Naive B cell (primary cell): ENCODE measurements at places on chromosomes 1 and 21. TPM values are rescaled to one million over a fixed set of nuclear protein-coding genes. Genes with fewer than 3 reads are reported as not detected.

GRCh38 chr1:219172821-219173220, 857 bp upstream of the LYPLAL1 start:
- H3K27ac ChIP-seq = peak overlapping the region; percentile 97

GRCh38 chr1:8252266-8252951, 65.5 kb upstream of the SLC45A1 start:
- peaks cover 10% of the 10 kb centered on the region for H3K27me3 ChIP-seq
- H3K36me3 ChIP-seq = peaks cover 8% of the 10 kb centered on the region
- H3K4me3 ChIP-seq = no peak overlapping the region
- no peak for DNase-seq

GRCh38 chr21:34889676-34890469, 159.2 kb downstream of the RUNX1 start:
- no peaks in the 10 kb centered on the region for H3K27me3 ChIP-seq
- peaks cover 16% of the 10 kb centered on the region for H3K4me1 ChIP-seq
- H3K36me3 ChIP-seq = no peaks in the 10 kb centered on the region

NES gene
- polyA plus RNA-seq = not detected

DNA sequence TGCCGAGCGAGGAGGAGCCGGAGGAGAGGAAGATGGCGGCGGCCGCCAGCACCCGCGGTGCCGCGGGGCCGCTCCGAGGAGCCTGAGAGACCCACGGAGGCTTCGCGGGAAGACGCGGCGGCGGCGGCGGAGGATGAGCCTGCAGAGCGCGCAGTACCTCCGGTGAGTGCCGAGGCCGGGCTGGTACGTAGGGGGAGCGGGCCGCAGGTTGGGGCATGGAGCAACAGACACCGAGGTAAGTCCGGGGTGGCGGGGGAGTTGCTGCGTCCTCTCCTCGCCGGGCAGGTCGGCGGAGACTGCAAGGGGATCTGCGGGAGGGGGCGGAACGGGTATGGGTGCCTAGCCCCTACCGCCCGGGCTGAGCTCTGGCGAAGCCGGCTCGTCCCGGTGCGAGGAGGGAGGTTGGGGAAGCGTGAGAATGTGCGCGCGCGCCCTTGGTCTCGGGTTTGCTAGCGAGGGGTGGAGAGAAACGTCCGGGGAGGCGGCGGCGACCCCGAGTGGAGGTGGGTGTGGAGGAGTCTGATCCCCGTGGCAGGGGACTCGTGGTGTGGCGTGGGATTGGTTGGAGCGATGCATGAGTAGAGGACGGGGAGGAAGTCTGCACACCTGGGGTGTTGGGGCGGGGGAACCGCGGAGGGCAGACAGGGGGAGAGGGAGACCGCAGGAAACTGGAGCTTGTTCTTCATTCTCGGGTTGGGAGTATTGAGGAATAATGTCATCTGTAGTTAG, at the start of gene SMG7:
Gene SMG7, plus strand, starts transcription at position 12 of the 729 bp plus-strand sequence. Its CDS starts 122 bp downstream, at position 134.
- DNase-seq = peak; percentile 58
- no peak within 1 kb of the TSS for H3K4me3 ChIP-seq
- no peaks in the 10 kb centered on the region for H3K27me3 ChIP-seq

DNA sequence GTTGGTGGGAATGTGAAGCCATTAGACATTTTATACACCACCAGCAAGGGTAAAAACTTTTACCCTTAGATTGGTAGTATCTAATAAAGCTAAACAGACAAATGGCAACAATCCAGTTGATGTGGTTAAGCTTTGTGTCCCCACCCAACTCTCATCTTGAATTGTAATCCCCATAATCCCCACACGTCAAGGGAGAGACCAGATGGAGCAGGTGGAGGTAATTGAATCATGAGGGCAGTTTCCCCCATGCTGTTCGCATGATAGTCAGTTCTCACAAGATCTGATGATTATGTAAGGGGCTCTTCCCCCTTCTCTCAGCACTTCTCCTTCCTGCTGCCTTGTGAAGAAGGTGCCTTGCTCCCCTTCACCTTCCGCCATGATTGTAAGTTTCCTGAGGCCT, 602.3 kb downstream of the NUF2 start:
- no peaks in the 10 kb centered on the region for H3K27me3 ChIP-seq
- no peaks in the 10 kb centered on the region for H3K36me3 ChIP-seq
- DNase-seq = no peak
- no peaks in the 10 kb centered on the region for H3K4me1 ChIP-seq

WNT4 gene
- not detected for polyA plus RNA-seq

DNA sequence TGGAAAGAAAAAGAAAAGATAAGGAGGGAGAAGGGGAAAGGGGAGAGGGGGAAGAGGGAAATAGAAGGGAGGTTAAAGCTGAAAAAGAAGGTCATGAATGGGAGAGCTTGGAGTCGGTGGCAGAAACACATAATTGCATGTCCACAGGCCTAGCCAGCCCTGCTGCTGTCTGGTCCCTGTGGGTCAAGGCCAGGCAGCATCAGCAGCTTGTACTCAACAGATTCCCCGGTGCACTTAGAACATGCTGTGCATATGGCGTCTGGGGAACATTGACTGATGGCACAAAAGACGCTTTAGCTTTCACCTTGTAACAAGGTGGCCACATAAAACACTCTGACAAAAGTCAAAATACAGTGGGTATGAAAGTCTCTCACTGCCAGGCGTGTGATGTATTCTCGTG, 25.9 kb downstream of the COG2 start:
- DNase-seq = no peak
- H3K27ac ChIP-seq = no peak overlapping the region

DNA sequence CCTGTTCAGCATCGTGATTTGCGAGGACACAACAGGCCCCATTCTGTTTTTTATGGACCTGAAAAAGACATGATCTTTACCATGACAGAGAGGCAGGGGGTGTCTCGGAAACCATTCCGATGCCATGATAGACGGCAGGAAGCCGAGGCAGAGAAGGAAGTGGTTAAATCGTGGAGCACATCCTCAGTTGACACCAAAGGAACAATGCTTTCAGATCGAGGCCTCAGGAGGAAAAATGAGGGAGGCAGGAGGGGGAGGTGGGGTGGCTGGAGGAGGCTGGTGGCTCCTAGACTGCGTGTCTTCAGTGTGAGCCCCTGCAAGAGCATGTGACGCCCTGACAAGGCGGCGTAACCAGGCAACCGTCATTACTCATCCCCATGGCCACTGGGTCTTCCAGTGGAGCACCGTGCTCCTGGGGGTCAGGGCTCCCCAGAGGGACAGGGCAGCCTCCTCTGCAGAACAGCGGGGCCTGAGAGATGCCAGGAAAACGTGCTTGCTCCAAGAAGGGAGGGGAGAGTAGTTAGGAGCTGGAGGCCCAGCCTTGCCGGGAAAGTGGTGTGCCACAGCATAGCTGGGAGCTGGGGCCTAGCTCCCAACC, 172.8 kb upstream of the TMEM51 start:
- no peaks in the 10 kb centered on the region for H3K27me3 ChIP-seq
- H3K4me3 ChIP-seq = no peak overlapping the region
- DNase-seq = no peak
- H3K36me3 ChIP-seq = no peaks in the 10 kb centered on the region

GRCh38 chr21:39350094-39351005, 1.5 kb upstream of the HMGN1 start:
- H3K27ac ChIP-seq = peak overlapping the region; percentile 99
- peak overlapping the region; percentile 98 for H3K4me3 ChIP-seq
- DNase-seq = no peak
- peaks cover 5% of the 10 kb centered on the region for H3K36me3 ChIP-seq

DNA sequence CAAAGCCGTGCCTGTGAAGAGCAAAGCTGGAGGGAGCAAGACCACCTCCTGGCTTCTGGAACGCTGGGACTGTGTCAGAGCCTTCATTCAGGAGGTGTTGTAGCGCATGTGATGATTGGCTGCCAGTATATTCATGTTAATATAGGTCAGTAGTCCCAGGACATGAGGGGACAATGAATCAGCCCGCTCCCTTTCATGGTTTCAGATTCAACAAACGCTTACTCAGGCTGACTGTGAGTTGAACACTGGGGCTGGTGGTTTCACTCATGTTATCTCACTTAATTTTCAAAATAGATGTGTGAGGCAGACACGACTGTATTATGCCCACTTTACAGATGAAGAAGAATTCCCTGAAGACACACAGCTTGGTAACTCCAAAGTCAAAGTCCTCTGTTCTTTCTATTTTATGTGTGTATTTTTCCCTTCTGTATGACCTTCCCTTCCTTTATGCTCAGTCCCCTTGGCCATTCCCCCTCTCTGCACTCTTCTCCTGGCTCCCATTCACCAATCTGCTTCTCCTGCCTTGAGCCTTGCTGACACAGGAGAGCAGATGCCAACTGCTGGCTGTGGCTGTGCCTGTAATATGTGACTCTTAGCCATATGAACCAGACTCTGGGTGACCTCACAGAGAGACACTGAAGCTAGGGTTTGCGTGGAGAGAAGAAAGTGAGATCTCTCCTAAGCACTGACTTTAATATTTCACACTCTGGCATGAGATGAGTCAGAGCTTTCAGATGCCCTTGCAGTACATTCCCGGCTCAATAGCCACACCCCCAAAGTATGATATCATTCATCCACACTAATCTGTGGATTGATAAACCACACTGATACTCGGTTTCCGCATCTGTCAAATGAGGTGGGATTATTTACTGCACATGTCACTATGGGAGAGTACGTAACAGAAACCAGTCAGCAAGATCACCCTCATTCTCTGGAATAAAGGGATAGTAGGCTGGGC, 31.4 kb upstream of the KIRREL1 start:
- DNase-seq = no peak
- no peaks in the 10 kb centered on the region for H3K36me3 ChIP-seq
- peaks cover 4% of the 10 kb centered on the region for H3K4me1 ChIP-seq
- H3K4me3 ChIP-seq = no peak overlapping the region

GRCh38 chr1:1628754-1629429, 3.1 kb upstream of the MMP23B start:
- H3K27me3 ChIP-seq = peaks cover 4% of the 10 kb centered on the region
- no peak for DNase-seq
- no peak overlapping the region for H3K27ac ChIP-seq
- peaks cover 7% of the 10 kb centered on the region for H3K4me1 ChIP-seq

GRCh38 chr1:226309398-226310244, 657 bp upstream of the LIN9 start:
- DNase-seq = no peak
- H3K36me3 ChIP-seq = no peaks in the 10 kb centered on the region
- peak overlapping the region; percentile 80 for H3K4me3 ChIP-seq
